ENCODE measurements at places on chromosomes 3 and 15.

DNA sequence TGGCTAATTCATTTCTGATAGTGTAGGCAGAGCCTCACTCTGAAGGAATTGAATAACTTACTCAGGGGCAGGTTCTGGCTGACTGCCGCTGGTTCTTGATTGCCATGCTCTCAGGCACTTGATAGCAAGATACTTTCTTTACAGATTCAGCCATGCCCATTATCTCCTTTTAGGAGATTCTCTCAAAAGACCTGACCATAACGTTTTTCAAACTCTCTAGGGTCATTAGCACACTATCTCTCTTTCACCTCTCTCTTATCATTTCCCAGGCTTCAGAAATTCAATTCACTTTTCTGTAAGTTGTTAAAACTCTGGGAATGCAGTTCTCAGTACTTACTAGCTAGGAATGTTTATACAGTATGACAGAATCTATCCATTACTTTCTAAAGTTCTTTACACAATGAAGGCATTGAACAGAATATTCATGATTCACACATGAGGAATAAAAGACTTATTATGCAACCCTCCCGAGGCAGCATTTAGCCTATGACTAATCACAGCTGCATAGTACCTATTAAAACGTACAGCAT, 850.3 kb upstream of the CADM2 start:
- DNase-seq, result no peak

DNA sequence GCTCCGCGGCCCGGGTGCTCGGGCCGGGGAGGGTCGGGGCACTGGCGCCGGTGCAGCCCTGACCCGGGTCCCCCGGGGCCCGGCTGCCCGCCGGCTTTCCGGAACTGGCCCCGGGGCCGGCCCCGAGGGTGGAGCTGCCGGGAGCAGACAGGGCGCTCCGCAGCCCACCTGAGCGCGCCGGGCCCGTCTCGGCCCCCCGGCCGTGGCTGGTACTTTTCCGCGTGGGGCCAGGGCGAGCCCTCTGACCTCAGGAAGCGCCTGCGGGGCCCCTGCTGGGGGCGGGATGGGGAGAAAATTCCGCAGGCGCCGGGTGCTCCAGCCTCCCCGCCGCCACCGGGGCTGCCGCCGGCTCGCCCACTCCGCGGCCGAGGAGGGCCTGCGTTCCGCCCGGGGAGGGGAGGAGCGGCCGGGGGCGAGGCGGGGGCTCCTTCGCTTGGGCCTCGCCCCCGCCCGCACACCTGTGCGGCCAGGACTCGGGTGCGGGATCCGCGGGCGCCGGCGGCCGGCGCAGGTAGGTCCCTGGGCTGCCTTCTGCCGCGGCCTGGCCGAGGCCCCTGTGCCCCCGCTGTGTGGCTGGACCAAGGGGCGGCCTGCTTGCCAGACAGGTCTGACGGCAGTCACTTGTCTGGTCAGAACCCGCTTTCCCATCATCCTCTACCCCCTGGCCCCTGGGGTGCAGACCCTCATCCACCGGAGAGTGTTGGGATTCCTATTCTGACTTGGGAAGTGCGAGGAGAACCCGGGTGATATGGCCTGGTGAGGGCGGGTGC, 3.5 kb downstream of the FURIN start:
- no peak for DNase-seq

DNA sequence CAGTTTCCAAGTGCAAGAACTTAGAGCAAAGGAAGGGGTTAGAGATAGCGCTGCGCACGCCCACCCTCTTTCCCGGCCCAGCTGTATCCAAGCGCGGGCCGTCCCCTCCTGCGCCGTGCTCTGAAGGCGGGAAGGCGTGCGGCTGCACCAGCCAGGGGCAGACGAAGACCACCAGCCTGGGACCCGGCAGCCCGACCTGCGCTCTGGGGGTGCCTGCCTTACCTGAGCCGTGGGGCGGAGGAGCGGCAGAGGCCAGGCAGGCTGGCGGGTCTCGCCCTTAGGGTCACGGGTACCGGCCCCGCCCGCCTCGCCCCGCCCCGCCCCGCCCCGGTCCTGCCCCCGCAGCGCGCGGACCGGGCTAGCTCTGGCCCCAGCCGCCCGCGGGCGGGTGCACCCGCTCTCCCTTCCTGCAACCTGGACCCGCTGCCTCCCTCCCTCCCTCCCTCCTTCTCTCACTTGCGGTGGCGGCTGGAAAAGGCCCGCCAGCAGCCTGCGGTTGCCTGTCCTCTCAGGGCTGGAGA, at the start of gene WDR72:
Gene WDR72 (minus strand): TSS at position 253 of the 521 bp plus-strand sequence. CDS start 26,514 bp downstream, outside the sequence.
- DNase-seq, result no peak

- DNase-seq, result no peak
Measured at GRCh38 chr15:75460646-75461045, 9.2 kb upstream of the SIN3A start.

DNA sequence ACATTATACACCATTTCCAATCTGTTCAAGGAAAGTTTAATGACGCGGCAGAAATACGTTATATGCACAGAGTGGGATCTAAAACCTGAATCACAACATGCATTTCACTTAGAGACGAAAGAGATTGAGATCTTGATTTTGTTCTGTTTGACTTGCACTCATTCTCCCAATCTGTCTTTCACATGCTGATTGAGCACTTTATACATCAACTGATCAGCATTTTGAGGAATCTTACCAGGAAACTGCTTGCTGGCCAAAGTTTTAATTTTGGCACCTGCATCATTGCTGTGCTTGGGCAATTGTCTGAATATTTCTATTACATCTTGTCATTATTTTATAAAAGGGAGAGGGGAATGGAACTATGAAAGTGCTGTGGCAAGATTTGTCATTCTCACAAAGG, 47.7 kb upstream of the ATP10A start:
- no peak for DNase-seq

DNA sequence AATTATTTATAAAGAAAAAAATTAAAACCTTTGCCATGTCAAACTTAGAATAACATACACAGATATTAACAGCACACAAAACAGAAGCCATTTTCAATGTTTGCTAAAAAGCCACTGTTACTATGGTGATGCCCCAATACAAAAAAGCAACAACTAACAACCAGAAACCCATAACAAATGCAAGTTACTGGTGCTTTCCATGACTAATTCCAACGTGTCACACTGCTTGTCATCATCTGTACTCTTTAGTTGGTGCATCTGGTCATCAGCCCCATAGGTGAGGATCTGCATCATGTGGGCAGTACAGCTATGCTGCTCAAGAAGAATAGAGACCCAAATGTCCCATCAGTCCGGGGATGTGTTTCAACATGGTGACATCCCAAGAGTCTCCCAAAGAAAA, 52.8 kb downstream of the ATP8B4 start:
- DNase-seq, result no peak

GRCh38 chr3:126155819-126156218, 24.6 kb downstream of the ALDH1L1 start:
- DNase-seq, result no peak

DNA sequence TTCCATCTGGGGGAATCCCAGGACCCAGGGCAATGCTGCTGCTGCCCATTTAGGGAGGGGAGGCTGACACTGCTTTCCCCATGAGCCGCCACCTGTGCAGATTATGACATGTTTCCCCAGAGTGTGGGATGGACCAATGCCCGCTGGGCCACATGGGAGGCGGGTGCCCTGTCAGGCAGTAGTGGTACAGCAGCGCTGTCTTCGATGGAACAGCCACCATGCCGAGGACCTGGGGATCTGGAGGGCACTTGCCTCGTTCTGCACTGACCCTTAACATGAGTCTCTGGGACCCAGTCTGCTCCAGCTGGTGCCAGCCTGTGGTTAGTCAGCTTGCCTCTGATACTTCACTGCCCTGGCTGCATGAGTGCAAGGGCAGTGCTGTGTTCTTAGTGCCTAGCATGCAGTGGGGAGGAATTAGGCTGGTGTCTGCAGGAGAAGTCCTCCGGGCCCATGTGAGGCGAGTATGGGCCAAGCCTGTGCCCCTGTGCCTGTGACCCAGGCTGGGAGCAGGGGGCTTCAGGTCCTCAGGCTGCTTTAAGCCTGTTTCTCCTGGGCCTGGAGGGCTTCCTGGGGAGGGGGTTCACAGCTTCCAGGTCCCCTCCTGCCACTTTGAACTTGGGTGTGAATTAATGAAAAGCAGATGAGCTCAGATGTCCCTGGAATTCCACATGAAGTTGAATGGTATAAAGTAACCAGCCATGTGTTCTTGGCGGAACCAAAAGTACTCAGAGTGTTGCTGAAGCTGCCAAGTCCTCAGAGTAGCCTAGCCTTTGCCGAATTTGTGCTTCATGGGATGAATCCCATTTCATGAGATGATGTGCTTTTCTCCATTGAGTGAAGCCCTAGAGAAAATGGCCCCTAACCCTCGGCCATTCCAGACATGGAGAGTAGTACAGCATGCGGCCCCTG, 22.9 kb downstream of the KLF13 start:
- DNase-seq, result no peak

DNA sequence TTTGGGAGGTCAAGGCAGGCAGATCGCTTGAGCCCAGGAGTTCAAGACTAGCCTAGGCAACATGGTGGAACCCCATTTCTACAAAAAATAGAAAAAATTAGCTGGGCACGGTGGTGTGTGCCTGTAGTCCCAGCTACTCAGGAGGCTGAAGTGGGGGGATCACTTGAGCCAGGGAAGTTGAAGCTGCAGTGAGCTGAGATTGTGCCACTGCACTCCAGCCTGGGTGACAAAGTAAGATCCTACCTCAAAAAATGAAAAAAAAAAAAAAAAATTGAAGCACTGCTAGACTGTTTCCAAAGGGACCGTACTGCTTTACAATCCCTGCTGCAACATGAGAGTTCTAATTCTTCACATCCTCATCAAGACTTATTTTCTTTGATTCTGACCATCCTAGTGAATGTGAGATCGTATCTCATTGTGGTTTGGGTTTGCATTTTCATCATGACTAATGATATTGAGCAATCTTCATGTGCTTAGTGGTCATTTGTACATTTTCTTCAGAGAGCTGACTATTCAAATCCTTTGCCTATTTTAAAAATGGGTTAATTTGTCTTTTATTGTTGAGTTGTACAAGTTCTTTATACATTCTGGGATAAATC, 10.8 kb downstream of the CMTM8 start:
- no peak for DNase-seq

GRCh38 chr3:30438126-30438525, 168.3 kb upstream of the TGFBR2 start:
- no peak for DNase-seq

DNA sequence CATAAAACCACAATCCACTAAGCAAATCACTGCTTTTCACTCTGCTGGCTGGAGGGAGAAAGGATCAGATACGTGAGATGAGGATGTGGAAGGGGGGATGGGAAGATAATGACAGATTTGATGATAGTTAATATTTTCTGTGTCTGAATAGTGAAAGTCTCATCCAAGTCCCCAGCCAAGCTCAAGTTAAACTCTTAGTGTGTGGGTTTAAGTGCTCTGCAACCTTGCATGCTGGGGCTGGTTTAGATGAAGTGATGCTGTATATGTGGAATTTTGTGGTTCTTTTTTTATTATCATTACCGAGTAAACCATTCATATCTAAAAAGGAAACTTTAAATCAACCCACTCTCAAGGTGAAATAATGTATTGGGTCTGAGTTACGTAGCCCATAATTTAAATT, 111.0 kb downstream of the TPRG1 start:
- DNase-seq, result no peak

- DNase-seq, result no peak
Measured at GRCh38 chr3:182794455-182795388, 1.4 kb downstream of the ATP11B start.

GRCh38 chr3:110575702-110576101, 495.9 kb upstream of the NECTIN3 start:
- DNase-seq, result no peak

DNA sequence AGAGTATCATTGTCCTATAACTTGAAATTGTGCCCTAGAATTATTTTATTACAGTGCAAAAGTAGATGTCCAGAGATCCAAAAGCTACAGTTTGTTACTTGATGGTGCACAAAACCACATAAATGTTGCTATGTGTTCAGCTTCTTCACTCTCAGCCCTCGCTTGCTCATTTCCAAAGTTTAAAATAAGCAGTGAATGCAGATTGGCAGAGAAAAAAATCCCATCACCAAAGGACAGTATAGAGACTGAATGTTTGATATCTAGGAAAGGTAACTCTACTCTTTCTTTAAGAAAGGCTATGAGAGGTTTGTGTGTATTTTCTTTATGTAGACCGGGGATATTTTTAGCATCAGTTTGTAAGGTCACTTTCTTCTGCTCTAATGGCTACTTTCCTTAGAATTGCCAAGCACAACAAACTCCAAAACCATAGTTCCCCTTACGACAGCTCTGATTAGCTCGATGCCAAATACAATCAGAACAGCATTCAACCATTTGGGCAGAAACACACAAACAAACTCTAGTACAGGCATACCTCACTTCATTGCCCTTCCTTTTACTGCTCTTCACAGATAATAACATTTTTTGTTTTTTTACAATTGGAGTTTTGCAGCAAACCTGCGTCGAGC, 164.1 kb upstream of the CCDC54 start:
- DNase-seq, result no peak
